ENCODE measurements at places on chromosomes 1 and 21.

GRCh38 chr1:160942926-160943325 is 11.7 kb downstream of the ITLN2 start:
- DNase-seq = no peak

- no peak for DNase-seq
Measured at GRCh38 chr1:151514366-151514765, 3.2 kb downstream of the CGN start.

DNA sequence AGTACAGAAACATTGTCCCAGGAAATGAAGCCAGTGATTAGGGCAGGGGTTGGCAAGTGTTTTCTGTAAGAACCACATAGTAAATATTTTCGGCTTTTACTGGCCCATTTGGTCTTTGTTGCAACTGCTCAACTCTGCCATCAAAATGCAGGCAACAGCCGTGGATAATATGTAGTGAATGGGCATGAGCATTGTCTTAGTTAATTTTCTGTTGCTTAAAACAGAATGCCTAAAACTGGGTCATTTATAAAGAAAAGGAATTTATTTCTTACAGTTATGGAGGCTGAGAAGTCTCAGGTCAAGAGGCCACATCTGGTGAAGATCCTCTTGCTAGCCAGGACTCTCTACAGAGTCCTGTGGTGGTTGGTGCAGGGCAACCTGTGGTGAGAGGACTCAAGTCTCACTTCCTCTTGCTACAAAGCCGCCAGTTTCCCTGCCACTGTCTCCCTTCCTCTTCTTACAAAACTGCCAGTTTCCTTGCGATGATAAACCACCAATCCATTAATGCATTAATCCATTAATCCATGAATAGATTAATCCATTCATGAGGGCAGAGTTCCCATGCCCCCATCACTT is 166.4 kb downstream of the PSMG1 start:
- DNase-seq = no peak

- no peak for DNase-seq
Measured at GRCh38 chr1:61482170-61482734, 242.7 kb downstream of the TM2D1 start.

DNA sequence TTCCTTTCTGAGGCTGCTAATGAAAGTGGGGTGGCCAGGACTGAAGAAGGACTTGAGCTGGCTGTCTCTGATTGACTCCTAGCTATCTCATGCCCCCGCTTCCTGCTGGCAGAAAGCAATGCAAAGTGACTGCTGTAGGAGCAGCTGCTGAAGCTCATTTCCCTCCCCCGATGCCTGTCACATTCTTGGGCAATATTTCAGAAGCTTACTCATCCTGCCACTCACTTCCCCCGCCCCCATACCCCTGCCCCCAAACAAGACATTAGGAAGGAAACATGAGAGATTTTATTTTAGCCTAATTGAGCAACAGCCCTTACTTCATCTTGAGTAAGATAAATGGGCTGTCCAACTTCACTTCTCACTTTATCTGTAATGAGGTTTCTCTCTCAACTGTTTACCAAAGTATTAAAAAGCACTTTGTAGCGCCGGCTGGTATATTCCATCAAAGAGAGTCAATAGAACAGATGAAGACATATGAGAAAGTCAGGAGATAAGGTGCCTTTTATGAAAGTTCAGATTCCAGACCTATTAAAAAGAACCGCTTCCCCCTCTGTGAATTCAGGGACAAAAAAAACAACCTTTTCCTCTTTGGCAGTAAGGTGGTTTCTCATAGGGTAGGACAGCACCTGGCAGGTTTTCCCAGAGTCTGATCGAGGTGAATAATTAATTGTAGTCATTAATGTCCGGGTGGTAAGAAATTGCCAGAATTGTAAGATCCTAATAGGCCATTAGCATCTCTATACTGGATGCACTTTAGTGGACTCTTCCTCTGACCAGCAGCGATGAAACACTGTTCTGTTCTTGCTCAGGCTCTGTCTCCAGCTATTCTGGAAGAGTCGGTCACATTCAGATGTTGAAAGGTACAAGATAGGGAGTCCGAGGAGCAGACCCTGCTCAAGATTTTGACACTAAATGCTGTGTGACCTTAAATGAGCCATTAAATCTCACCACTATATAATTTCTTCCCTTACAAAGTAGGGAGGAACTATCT is 70.2 kb downstream of the SH3GLB1 start:
- DNase-seq = peak; percentile 77
